Heart right ventricle (tissue), 16 donors: ENCODE measurements at places on chromosomes 16 and 17. TPM values are rescaled to one million over a fixed set of nuclear protein-coding genes. Genes with fewer than 3 reads are reported as not detected.
A peak's percentile ranks its signal among the peaks of the same experiment; 100 is the strongest.

The TMC8 gene
- 1.9 TPM for total RNA-seq

- peak overlapping the region; percentile 94 for H3K27ac ChIP-seq
- no peaks in the 10 kb centered on the region for H3K36me3 ChIP-seq
- peaks cover 41% of the 10 kb centered on the region for H3K4me1 ChIP-seq
- peak overlapping the region; percentile 1 for H3K4me3 ChIP-seq
- DNase-seq: peak; percentile 93
- no peaks in the 10 kb centered on the region for H3K27me3 ChIP-seq
These were observed 10.3 kb upstream of the TVP23A start for GRCh38 chr16:10828851-10829366.

The USP43 gene
- total RNA-seq: not detected

- no peak overlapping the region for H3K27ac ChIP-seq
- no peaks in the 10 kb centered on the region for H3K36me3 ChIP-seq
- no peaks in the 10 kb centered on the region for H3K27me3 ChIP-seq
- DNase-seq: no peak
- H3K4me3 ChIP-seq: no peak overlapping the region
These were observed 77.2 kb upstream of the MON1B start for GRCh38 chr16:77113835-77114234.

- no peak overlapping the region for H3K4me3 ChIP-seq
- DNase-seq: no peak
- peak overlapping the region; percentile 89 for H3K27ac ChIP-seq
- H3K36me3 ChIP-seq: no peaks in the 10 kb centered on the region
- peaks cover 59% of the 10 kb centered on the region for H3K4me1 ChIP-seq
- H3K27me3 ChIP-seq: no peaks in the 10 kb centered on the region
These were observed 11.8 kb downstream of the GPRC5C start for GRCh38 chr17:74443516-74444296.

DNA sequence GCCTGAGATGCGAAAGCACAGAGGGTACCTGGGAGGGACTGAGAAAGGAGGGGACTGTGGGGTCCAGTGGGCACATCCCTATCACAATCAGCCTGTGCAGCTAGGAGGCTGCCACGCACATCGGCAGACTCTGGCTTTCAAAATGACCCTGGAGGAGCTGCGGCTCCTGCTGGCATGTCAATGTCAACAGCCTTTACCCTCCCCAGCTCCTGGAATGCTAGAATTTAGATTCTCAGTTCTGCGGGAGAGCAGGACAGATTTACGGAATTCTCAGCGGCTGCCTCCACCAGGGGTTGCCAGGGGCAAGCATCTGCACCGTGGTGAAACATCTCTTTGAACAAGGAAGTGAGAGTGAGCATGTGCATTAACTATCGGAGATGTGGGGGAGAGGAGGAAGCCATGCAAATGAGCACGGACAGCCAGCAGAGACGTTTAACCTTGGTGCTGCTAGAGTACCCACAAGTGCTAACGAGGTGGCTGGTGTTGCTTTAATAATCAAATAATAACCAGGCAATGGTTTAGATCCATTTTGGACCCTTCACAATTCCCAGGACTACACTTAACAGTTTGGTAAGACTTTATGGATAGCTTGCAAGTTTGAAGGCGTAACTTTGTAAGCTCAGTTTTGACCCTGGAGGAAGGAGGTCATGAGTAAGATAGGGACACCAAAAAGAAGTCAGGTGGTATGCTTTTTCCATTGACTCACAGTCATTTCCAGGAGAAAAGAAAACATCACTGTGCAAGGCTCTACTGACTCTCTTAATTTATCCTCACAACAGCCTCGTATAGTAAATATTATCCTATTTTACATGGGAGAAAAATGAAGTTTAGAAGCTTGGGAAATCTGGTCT, 54.1 kb downstream of the XYLT1 start:
- DNase-seq: no peak
- H3K27me3 ChIP-seq: no peaks in the 10 kb centered on the region
- H3K36me3 ChIP-seq: no peaks in the 10 kb centered on the region

DNA sequence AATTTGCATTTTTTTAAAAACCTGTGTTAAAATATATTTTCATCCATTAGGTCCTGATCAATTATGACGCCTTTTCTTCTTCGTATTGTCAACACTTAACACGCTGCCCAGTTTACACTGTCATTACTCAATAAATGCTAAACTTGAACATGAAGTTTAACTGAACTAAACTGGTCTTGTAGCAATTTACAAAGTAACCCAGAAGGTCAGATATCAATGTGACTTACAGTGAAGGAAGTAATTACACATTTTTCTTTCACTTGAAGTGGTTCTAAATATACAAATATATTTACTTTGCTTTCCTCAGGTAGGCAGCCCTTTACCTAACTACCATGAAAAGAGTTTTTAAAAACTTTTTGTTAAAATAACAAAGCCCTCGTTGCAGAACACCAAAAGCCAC, 256.5 kb upstream of the AXIN2 start:
- no peaks in the 10 kb centered on the region for H3K36me3 ChIP-seq
- no peaks in the 10 kb centered on the region for H3K4me1 ChIP-seq
- no peaks in the 10 kb centered on the region for H3K27me3 ChIP-seq
- no peak overlapping the region for H3K27ac ChIP-seq

DNA sequence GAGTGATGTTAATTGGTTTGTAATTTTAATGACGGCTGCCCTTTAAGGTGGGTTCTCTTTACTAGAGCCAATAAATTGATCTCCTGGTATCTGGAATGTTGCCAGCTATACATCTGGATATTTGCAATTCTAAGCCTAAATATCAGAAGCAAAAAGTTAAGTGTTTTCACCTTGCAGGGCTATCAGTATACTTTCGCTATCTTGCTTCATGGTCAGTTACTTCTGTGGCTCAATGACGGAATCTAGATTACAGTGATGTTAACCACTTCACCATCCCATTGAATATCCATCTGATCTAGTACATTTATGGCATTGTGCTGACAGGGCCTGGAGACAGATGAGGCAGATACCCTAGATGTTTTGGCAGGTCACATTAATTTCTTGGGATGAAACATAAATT, 28.3 kb downstream of the CCL4 start:
- H3K27ac ChIP-seq: no peak overlapping the region
- no peaks in the 10 kb centered on the region for H3K4me1 ChIP-seq
- no peaks in the 10 kb centered on the region for H3K36me3 ChIP-seq
- no peak for DNase-seq
- H3K4me3 ChIP-seq: no peak overlapping the region

GRCh38 chr16:24939738-24940137, 75.4 kb downstream of the ARHGAP17 start:
- no peaks in the 10 kb centered on the region for H3K4me1 ChIP-seq
- H3K4me3 ChIP-seq: no peak overlapping the region
- H3K27ac ChIP-seq: no peak overlapping the region
- no peaks in the 10 kb centered on the region for H3K36me3 ChIP-seq

DNA sequence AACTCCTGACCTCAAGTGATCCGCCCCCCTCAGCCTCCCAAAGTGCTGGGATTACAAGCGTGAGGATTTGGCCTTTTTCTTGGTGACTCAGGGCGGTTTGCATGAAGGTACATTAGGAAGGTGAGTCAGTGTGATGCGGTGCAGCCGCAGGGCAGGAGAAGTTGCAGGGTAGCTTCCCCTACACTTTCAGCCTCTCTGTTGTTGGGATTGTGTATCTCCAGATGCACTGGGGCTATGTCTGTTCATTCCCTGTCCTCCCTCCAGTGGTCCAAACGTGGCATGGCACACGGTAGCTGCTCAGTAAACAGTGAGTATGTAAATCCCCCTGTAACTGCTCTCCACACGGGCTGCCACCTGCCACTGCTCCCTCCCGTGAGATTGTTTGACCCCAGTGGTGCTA, 109.1 kb upstream of the CDC42EP4 start:
- no peaks in the 10 kb centered on the region for H3K36me3 ChIP-seq
- H3K4me1 ChIP-seq: no peaks in the 10 kb centered on the region
- no peak for DNase-seq
- H3K4me3 ChIP-seq: no peak overlapping the region

The RNPS1 gene
- total RNA-seq: 118 TPM

GRCh38 chr17:75468291-75468754, 11.9 kb downstream of the TMEM94 start:
- no peaks in the 10 kb centered on the region for H3K27me3 ChIP-seq
- H3K36me3 ChIP-seq: peaks cover 19% of the 10 kb centered on the region
- peaks cover 6% of the 10 kb centered on the region for H3K4me1 ChIP-seq
- H3K4me3 ChIP-seq: no peak overlapping the region
- DNase-seq: no peak

DNA sequence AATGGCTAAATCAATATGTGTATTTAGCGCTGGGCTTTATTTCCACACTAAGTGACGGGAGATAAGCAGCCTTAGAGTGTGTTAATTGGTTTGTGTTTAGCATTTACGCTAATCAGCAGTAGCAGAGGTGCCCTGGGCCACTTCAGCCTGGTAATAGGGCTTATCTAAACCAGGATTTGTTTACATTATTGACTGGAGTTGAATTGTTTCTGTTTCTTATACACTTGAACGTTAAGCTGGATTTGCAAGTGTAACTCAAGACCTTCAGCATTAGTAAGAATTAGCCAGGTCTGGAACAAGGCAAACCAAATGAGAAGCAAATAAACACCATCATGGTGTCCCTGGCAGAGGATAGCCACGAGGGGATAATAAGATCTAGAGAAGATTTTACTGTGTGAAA, 313.6 kb downstream of the HS3ST4 start:
- no peak for DNase-seq
- no peak overlapping the region for H3K27ac ChIP-seq
- no peaks in the 10 kb centered on the region for H3K4me1 ChIP-seq
- no peaks in the 10 kb centered on the region for H3K27me3 ChIP-seq
- no peaks in the 10 kb centered on the region for H3K36me3 ChIP-seq
- H3K4me3 ChIP-seq: no peak overlapping the region

GRCh38 chr17:51189628-51190027, 23.4 kb downstream of the NME2 start:
- DNase-seq: no peak
- H3K27me3 ChIP-seq: no peaks in the 10 kb centered on the region
- H3K36me3 ChIP-seq: peaks cover 98% of the 10 kb centered on the region
- H3K4me1 ChIP-seq: no peaks in the 10 kb centered on the region
- no peak overlapping the region for H3K27ac ChIP-seq
- H3K4me3 ChIP-seq: no peak overlapping the region

The STX1B gene
- 1.8 TPM for total RNA-seq

The CORO6 gene
- total RNA-seq: 107 TPM

The BRCA1 gene
- total RNA-seq: 12.0 TPM

- H3K27me3 ChIP-seq: no peaks in the 10 kb centered on the region
- no peak for DNase-seq
- no peak overlapping the region for H3K4me3 ChIP-seq
- no peak overlapping the region for H3K27ac ChIP-seq
- peaks cover 8% of the 10 kb centered on the region for H3K4me1 ChIP-seq
These were observed 46.7 kb upstream of the MAP3K14 start for GRCh38 chr17:45363498-45363897.

DNA sequence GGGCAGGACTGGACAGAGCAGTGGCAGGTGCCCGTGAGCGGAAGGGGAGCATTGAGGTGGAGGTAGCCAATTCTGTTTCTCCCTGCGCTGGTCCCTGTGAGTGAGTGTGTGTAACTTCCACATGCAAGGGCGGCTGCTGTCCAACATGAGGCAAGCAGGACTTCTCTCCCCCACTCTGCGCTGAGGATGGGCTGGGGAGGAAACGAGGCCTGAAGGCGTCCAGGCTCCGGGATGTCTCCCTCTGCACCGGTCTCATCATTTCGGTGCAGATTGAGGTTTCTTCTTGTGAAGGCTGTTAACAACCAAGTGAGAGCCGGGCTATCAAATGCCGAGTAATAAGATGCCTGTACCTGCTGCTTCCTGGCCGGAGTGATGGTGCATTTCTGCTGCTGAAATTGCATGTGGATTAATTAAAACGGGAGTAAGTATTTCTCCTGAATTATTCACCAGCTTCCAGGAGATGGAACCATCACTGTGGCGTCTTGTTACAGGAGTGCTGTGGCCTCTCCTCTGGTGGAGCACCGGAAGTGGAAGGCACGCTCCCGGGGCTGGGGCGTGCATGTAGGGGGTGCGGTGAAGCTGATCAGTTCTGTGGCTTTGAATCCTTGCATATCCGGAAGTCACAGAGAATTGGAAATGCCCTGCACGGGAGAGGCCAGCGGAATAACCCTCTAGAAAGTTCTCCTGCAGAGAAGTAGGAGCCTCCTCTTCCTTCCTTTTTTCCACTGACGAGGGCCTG, 41.7 kb upstream of the MGAT5B start:
- H3K4me3 ChIP-seq: no peak overlapping the region
- no peaks in the 10 kb centered on the region for H3K4me1 ChIP-seq
- no peak for DNase-seq

The PRM1 gene
- not detected for total RNA-seq

GRCh38 chr16:66948837-66949225, 12.2 kb upstream of the CES3 start:
- peaks cover 8% of the 10 kb centered on the region for H3K4me1 ChIP-seq
- H3K27ac ChIP-seq: no peak overlapping the region
- peaks cover 17% of the 10 kb centered on the region for H3K27me3 ChIP-seq
- H3K36me3 ChIP-seq: peaks cover 5% of the 10 kb centered on the region

The TBC1D3L gene
- 3.0 TPM for total RNA-seq

The MPP3 gene
- total RNA-seq: 16.6 TPM

GRCh38 chr16:12639044-12639443, 164.6 kb downstream of the CPPED1 start:
- H3K27me3 ChIP-seq: no peaks in the 10 kb centered on the region
- H3K4me3 ChIP-seq: no peak overlapping the region
- no peaks in the 10 kb centered on the region for H3K36me3 ChIP-seq
- H3K4me1 ChIP-seq: no peaks in the 10 kb centered on the region
- no peak for DNase-seq

DNA sequence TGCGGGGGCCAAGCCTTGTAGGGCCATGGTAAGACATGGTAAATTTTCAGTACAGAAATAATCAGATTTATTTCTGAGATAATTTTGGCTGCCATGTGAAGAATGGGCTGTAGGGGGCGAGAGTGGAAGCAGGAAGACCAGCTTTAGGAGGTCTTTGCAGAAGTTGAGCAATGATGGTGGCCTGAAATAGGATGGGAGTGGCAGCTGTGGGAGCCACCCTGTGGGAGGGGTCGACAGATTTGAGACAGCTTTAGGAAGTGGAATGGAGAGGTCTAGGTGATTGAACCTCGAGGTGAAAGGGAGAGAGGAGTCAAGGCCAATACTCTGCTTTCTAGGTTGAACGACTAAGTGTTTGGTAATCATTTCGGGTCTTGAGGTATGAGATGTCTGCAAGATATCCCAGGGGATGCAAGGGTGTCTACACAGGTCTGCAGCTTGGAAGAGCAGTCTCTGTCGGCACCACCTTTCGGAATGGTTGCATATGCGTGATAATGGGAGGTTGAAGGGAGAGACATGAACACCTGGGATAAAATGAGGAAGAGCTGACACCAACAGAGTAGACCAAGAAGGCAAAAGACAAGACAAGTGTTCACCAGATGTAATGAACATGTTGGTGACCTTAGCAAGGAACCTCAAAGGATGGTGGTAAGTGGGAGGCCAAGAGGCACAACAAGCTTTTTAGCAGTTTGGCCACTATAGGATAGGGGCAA, 4.2 kb upstream of the ATXN7L3 start:
- no peak for DNase-seq
- H3K36me3 ChIP-seq: peaks cover 25% of the 10 kb centered on the region
- H3K27ac ChIP-seq: peak overlapping the region; percentile 31
- no peak overlapping the region for H3K4me3 ChIP-seq
- H3K4me1 ChIP-seq: peaks cover 4% of the 10 kb centered on the region
- no peaks in the 10 kb centered on the region for H3K27me3 ChIP-seq

- no peak overlapping the region for H3K27ac ChIP-seq
- H3K4me1 ChIP-seq: no peaks in the 10 kb centered on the region
- peak; percentile 39 for DNase-seq
- H3K27me3 ChIP-seq: no peaks in the 10 kb centered on the region
- no peaks in the 10 kb centered on the region for H3K36me3 ChIP-seq
- no peak overlapping the region for H3K4me3 ChIP-seq
These were observed 225.1 kb upstream of the CA10 start for GRCh38 chr17:52383493-52384100.

The MBTPS1 gene
- 70.2 TPM for total RNA-seq

The C17orf78 gene
- not detected for total RNA-seq

- H3K4me1 ChIP-seq: no peaks in the 10 kb centered on the region
- no peak overlapping the region for H3K27ac ChIP-seq
- H3K27me3 ChIP-seq: no peaks in the 10 kb centered on the region
- no peaks in the 10 kb centered on the region for H3K36me3 ChIP-seq
These were observed 233.4 kb upstream of the HS3ST3A1 start for GRCh38 chr17:13835151-13835550.

The ZFHX3 gene
- total RNA-seq: 9.6 TPM
